Activated naive CD8-positive, alpha-beta T cell treated with anti-CD3 and anti-CD28 coated beads, Interleukin-2, amount 50 U/mL, for 16 hours (primary cell): ENCODE measurements at places on chromosomes 7 and 10.

- no peak for DNase-seq
Observed at GRCh38 chr7:27872356-27873275, 132.7 kb downstream of the TAX1BP1 start.

- DNase-seq, result no peak
Observed at GRCh38 chr10:4806534-4806933, 19.5 kb upstream of the AKR1E2 start.

DNA sequence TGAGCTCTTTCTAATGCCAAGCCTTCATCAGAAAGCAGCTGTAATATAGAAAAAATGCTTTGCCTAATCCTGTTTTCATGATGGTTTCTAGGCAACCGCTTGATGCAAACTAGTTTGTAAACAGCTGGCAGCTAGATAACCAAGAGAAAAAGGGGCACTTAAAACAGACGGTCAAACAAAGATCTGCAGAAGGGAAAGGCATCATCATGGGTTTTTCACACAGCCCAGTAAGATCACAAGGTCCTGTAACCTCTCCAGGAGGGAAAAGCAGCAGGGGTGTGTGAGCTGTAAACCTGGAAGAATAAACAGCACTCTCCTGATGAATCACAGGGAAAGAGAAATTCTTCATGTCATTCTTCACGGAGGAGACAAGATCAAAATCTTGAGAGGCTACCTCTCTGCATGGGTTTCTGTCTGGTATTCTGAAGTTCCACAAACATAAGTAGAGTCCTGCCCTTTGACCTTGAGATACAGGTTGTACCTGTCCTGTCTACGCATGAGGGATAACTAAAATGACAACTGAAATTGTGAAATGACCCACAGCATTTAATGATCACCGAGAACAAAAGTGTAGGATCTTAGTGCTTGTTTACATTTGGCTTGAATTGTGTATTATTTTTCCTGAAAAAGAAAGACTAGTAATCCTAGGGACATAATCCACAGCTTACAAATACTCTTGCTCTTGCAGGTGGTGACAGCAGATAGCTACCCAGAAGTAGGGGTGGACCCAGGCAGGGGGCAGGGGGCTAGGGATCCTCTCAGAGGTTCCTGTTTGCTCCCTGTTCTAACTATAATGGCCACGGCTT, 48.0 kb downstream of the CREB3L2 start:
- no peak for DNase-seq

GRCh38 chr7:25073451-25073850, 51.6 kb downstream of the CYCS start:
- no peak for DNase-seq

GRCh38 chr10:79898597-79899325, 50.1 kb downstream of the SFTPD start:
- no peak for DNase-seq

DNA sequence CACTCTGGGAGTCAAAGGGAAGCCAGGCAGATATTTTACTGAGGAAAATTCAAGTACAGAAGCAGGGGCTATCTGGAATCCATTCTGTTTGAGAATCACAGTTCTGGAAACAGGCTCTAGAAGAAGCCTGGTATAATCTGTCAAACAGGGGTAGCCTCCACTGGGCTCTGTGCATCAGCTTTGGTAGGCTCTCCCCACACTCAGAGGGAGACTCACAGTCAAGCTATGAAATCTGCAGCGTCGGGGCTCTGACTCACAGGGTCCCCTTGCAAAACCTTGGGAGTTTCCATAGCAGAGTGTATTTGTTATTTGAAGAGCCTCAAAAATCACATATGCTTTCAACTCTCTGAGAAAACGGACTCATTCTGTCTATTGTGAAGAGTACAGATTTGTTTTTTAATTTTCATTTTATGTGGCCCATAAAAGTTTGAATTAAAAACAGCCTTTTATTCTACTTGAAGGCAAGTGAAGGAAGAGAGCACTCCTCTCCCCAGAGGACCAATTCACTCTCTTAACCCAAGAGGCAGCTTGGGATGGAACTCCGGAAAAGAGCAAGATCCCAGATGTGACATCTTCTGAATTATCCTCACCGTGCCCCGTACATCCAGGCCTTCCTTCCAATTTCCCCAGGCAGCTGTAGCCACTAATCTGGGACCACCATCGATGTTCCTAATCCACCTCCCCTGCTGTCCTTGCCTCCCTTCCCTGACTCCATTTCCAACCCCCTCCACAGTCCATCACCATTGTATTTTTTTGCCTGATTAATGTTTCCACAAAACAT, 590.9 kb upstream of the MGMT start:
- no peak for DNase-seq

DNA sequence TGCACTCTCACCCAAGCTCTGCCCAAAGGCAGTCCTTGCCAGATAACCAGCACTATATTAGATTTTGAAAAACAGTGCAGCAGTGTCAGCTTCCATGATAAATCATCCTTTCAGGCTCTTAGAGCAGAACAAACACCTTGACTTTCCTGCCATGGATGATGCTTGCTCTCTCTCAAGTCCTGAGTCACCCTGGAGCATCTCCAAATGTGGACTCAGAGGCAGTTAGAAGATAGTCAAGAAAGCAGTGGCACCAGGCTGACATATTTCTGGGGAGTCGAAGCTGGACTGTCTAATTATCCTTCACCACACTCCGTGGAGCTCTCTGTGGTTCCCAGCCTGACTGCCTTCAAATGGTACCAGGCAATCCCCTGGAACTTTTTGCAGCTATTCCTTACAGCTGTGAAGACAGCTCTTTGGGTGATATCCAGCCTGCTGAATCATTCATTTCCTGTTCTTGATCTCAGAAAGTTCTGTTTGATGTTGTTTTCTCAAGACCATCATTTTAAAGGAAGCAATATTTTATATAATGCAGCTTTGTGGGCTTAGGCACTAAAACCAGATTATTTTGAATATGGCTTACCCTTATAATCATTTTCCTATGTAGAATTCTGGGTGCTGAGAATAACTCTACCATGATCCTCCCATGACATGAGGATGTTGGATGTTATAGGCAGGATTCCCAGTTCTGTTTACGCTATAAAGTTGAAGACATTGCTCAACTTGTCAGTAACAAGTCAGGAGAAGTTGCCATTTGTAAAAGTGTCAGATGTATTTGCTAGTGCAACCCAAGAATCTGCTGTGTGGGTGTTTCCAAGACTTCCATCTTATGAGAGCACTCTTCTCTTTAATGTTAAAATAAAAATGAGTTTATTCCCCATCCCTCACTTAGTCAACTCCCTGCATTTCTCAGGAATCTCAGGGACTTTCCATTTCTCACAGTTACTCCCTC, 233.8 kb downstream of the C7orf25 start:
- no peak for DNase-seq

DNA sequence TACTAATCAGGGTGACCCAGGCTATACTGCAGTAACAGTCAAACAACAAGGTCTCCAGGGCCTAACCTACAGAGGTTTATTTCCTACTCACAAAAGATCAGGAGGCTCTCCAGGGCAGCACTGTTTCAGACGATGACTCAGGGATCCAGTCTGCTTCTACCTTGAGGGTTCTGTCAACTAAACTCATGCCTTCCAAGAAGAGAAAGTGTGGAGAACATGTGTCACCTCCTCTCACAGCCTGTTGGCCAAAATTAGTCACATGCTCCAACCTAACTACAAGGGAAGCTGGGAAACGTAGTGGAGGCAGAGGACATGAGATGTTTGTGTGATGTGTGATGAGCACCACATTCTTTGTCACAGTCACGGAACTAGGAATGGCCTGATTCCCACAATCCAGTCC, 14.7 kb upstream of the INA start:
- DNase-seq, result no peak

DNA sequence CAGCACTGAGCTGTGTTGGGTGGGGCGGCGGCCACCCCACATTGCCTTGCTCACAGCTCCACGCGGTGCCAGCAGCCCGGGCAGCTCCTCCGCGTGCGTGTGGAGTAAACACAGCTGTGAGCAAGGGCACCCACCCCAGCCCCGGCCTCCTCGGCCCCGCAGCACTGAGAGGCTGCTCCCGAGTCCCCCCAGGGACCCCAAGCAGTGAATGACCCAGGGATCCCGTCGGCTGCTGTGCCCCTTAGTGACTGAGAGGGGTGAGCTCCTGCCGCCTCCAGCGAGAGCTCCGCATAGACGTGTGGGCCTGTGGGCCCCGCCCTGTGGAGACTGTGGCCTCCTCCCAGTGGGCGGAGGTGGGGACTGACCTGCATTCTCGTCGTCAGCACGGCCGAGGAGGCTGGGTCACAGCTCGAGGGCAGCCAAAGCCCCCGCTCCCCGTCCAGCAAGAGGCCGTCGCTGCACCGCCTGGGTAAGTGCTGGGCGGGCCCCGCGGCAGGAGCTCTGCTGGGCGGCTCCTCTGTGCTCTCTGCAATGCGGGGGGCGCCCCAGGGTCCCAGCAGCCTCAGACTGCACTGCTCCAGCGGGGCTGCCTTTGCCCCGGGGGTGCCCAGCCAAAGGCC, 29.9 kb upstream of the UTF1 start:
- DNase-seq, result no peak

GRCh38 chr7:151740081-151740851, 136.6 kb downstream of the PRKAG2 start:
- DNase-seq, result no peak

DNA sequence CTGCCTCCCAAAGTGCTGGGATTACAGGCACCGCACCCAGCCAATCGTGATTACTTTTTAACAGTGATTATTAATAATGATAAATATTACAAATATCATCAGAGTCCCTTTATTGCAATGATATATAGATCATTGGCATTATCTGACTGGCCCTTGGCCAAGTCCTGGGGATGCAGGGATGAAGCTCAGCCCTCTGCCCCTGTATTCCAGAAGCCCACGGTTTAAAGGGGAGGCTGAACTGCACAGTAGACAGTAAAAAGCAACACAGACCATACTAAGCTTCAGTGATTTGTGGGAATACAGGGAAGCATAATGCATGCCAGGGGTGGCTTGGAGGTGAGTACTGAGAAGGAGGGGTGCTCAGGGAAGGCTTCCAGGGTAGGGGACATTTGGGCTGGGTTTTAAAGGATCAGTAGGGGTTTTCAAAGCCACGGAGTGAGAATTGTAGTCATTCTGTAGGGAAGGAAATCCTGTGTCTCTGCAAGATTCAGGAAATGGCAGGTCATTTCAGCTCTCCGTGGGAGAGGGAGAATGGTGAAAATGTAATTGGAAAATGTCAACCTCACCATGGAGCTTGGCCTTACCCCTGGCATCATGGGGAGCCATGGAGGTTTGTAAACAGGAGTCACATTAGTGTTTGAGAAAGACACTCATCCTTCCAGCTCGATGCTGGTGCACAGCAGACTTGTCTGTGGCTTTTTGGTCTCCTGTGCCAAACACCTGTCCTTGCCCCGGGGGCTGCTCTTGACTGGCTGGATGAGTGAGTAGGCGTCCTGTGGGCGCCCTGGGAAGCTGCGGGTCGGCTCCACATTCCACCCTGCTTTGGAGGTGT, 8.8 kb downstream of the ADAMTS14 start:
- DNase-seq, result no peak

DNA sequence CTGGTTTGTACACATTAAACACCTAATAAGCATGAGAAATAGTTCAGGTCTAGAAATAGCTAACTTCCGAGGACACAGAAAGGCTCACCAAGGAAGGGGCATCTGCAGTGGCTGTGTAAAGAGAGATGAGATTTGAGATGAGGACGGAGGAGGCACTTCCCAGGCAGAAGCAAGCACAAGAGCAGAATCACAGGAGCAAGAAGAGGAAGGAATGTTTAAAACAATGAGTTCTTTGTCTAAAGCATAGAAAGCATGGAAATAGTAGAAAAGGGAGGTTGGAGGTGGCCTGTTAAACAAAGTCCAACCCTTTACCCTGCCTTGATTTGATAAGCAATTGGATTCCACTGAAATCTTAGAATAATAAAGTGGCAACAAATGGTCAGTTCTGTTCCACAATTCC, 11.6 kb upstream of the PON3 start:
- DNase-seq, result no peak

GRCh38 chr10:101228153-101228965, 904 bp downstream of the LBX1 start:
- no peak for DNase-seq

DNA sequence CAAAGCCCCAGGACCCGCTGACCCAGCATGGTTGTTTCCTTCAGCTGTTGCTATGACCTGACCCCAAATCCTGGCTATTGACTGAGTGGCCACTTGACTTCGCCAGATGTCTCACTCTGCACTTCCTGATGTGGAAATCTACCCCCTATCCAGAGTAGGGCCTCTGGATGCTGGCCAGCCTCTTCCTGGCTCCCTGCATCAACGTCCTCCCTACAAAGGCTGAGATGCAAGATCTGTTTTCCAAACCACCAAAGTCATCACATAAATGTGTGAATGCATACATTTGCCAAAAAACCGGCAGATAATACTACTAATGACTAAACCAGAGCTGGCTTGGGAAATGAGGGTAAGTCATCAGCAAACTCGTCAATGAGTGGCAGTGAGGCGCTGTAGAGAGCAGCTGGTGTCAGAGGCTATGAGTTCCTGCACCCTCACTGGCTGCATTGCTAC, 70.4 kb downstream of the PYROXD2 start:
- DNase-seq, result no peak

GRCh38 chr7:24732646-24733413, 24.4 kb downstream of the GSDME start:
- DNase-seq, result no peak

- no peak for DNase-seq
Observed at GRCh38 chr7:69778138-69778537, 179.9 kb downstream of the AUTS2 start.

- peak; percentile 15 for DNase-seq
Observed at GRCh38 chr7:33040803-33041516, 21.6 kb downstream of the NT5C3A start.

DNA sequence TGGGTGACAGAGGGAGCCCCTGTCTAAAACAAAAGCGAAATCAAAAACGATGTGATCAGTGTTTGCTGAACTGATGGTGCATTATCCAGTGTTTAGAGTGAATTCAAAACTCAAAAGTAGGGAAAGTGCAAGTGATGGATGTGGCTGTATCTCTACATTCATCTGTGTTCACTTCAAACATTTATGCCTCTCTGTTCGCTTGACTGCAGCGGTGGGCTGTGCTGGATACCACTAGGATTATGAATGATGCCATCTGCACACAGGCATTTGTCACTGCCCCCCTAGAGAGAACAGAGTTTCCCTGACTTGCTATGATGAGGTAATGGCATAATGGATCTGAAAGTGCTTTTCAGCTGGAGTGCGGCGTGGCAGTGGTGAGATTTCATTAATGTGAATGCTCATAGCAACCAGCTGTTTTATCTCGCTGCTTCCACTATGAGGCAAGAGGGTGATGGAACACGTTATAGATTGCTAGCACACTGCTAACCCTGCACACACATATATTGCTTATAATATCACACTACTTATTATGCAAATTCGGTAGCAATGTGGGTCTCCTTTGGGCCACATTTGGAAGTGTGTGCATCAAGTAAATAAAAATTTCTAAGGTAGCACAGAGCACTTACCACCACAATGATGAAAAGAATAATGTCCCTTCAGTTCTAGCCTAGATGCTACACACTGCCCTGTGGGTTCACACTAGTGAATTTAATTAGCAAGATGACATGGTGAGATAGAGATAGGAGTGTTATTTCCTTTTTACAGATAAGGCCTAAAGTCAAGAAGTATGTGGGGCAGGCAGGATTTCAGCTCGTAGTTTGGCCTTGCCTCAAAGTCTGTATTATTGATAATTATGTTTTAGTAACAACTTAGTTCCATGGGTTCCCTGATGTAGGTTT, 164.7 kb downstream of the CAMK1D start:
- no peak for DNase-seq

- DNase-seq, result no peak
Observed at GRCh38 chr10:28411648-28412047, 108.8 kb upstream of the MPP7 start.

GRCh38 chr7:85289279-85289678, 102.4 kb upstream of the SEMA3D start:
- no peak for DNase-seq
